Smooth muscle cell of trachea (primary cell): ENCODE measurements at places on chromosomes 3 and 15. TPM values are rescaled to one million over a fixed set of nuclear protein-coding genes. Genes with fewer than 3 reads are reported as not detected.

Gene NPAP1
- not detected in 2 replicates for total RNA-seq

Gene ABI3BP
- total RNA-seq = 12.9 and 21.2 TPM in 2 replicates

Gene SMCO1
- not detected in 2 replicates for total RNA-seq

Gene SLC28A1
- not detected in 2 replicates for total RNA-seq

Gene PIGZ
- 2.8 and 3.6 TPM in 2 replicates for total RNA-seq

Gene NRROS
- total RNA-seq = 0.58 and 1.5 TPM in 2 replicates

Gene LRRIQ4
- not detected in 2 replicates for total RNA-seq

Gene ATP13A4
- total RNA-seq = 0.33 and 0.58 TPM in 2 replicates

Gene DZIP3
- 16.5 and 25.5 TPM in 2 replicates for total RNA-seq

Gene CPNE9
- not detected in 2 replicates for total RNA-seq

Gene GOLGA6L1
- total RNA-seq = not detected in 2 replicates

Gene STRA6
- 0.29 and 0.83 TPM in 2 replicates for total RNA-seq

Gene ECE2
- total RNA-seq = under 0.01 TPM in 1 of 2 replicates, not detected in the other

Gene LSAMP
- 7.1 and 12.2 TPM in 2 replicates for total RNA-seq

Gene MAP6D1
- 1.9 and 2.3 TPM in 2 replicates for total RNA-seq

Gene GOLGA8S
- under 0.01 and 0.15 TPM in 2 replicates for total RNA-seq

Gene ISLR2
- total RNA-seq = not detected in 2 replicates

Gene CLSTN2
- 0.29 and 0.33 TPM in 2 replicates for total RNA-seq

Gene GPR27
- total RNA-seq = under 0.01 TPM in 1 of 2 replicates, not detected in the other

Gene ZNF501
- total RNA-seq = 6.3 and 7.6 TPM in 2 replicates
